ENCODE measurements at places on chromosomes 4 and X.

GRCh38 chr4:99088023-99088449 lies 552 bp downstream of the ADH5 start:
- peak; percentile 46 for DNase-seq

- no peak for DNase-seq
These were observed 35.4 kb upstream of the BCLAF3 start for GRCh38 chrX:20026278-20026677.

- DNase-seq: no peak
These were observed 688.9 kb upstream of the AMOT start for GRCh38 chrX:113529426-113530013.

DNA sequence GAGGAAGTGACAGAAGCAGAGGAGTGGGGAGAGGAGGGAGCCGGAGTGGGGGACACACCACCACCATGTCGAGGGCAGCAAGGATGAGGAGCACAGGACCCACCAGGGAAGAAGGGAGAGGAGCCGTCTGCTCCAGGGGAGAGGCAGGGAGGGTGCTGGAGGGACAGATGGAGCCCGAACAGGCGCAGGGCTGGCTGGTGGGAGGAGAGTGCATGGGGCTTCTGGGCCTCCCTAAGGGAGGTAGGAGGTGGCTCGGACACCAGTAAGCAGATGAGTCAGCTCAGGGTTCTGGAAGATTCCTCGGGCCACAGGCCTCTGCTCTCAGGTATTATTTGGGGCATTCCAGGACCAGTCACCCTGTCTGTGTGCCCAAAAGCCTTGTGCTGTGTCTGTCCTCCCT lies 29.8 kb downstream of the ATP2B3 start:
- DNase-seq: no peak

- no peak for DNase-seq
These were observed 29.8 kb upstream of the CCNG2 start for GRCh38 chr4:77127215-77127614.

DNA sequence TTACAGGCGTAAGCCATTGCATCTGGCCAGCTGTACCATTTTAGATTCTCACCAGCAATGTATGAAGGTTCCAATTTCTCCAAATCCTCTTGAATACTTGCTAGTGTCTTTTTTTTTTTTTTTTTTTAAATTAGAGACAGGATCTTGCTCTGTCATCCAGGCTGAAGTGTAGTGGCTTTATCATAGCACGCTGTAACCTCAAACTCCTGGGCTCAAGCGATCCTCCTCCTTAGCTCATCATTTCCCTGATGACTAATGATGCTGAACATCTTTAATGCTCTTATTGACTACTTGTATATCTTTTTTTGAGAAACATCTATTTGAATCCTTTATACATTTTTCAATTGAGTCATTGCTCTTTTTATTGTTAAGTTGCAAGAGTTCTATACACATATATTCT lies 40.3 kb downstream of the HDAC8 start:
- DNase-seq: no peak

GRCh38 chr4:20299515-20299914 lies 47.8 kb downstream of the SLIT2 start:
- peak; percentile 5 for DNase-seq

DNA sequence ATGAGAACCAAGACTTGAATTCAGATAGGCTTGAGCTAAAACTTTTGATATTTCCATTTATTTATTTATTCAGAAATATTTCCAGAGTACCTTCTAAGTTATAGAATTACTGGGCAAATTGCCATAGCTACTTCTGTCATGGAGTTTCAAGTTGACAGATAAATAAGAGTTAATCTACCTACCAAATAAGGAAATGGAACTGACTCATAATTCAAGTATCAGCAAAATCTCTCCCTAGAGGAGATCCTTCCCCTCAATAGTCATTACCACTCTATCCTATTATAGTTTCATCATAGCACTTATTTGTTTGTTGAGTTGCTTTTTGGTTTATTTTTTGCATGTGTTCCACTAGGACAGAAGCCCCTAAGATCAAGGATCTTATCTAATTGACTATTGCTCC lies 48.8 kb upstream of the CCSER1 start:
- no peak for DNase-seq

- DNase-seq: no peak
These were observed 74.5 kb upstream of the IL2 start for GRCh38 chr4:122531038-122531437.

DNA sequence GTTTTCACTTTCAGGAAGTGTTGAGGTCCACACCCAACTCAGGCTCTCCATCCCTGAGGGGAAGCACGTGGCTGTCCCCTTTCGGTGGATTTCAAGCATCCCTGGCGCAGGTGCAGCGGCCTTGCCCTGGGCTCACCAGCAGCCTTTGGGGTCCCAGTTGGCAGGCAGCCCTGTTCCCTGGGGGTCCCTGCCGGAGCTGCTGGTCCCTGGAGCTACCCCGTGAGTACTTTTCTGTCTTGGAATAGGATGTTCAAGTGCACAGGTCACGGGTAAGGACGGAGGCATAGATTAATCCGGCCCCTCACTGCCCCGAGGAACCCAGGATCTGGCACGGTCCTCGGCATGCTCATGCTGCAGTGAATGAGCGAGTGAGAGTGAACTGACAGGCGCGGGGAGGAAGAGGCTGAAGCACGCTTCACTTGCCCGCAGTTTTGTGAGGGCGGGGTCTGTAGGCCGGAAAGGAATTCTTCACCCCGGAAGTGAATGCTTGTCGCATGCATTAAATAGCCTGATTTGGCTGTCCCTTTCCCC lies 117.2 kb upstream of the FAT1 start:
- DNase-seq: no peak

- peak; percentile 0 for DNase-seq
These were observed 34.8 kb downstream of the YIPF6 start for GRCh38 chrX:68533656-68534055.

- DNase-seq: no peak
These were observed 592.9 kb downstream of the BCOR start for GRCh38 chrX:39504850-39505259.

DNA sequence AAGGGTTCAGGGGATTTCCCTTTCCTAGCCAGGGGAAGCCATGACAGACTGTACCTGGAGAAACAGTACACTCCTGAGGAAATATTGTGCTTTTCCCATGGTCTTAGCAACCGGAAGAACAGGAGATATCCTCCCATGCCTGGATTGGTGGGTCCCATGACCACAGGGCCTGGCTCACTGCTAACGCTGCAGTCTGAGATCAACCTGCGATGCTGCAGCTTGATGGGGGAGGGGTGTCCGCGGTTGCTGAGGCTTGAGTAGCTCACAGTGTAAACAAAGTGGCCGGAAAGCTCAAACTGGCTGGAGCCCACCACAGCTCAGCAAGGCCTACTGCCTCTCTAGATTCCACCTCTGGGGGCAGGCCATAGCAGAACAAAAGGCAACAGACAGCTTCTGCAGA lies 819.5 kb downstream of the TECRL start:
- no peak for DNase-seq
